Caki2 (cell line): ENCODE measurements at places on chromosomes 2 and 18.

DNA sequence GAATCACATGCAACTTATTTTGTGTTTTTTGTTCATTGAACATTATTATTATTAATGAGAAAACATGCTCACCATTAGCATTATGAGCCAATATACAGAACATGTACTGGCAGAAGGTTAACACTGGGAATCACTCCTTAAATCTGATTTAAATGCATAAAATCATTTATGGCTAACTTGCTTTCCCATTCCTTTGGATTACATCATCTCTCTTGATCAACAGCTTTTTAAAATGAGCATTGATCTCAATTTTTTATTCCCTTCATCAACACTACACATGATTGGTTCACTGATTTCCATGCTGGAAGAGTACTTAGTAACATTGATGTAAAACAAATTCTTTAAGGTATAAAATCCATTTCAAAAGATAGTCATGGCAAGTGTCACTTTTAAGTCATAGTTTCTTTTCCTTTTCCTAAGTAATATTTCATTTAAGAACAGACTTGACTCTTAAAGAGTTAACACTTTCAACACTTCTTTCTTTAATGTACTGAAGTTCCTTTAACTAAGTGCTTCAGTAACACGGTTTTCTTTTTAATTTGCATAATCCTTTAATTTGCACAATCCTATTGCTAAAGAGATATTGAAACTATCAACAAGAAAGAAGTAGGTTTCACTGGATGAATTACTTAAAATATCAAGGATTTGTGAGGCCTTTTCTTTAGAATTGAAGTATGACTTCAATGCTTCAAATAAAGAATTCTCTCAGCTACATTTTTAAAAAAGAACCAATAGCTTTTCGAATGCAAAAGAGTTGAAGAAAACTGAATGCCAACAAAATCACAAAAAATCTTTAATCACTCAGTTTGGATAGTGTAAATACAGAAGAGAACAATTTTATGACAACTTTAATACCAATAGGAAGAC lies 24.9 kb upstream of the BUB1 start:
- no peak for DNase-seq

- no peak for DNase-seq
These were observed 50.0 kb downstream of the TMEM163 start for GRCh38 chr2:134668821-134669220.

- no peak for DNase-seq
These were observed 45.0 kb downstream of the NBEAL1 start for GRCh38 chr2:203059567-203060240.

DNA sequence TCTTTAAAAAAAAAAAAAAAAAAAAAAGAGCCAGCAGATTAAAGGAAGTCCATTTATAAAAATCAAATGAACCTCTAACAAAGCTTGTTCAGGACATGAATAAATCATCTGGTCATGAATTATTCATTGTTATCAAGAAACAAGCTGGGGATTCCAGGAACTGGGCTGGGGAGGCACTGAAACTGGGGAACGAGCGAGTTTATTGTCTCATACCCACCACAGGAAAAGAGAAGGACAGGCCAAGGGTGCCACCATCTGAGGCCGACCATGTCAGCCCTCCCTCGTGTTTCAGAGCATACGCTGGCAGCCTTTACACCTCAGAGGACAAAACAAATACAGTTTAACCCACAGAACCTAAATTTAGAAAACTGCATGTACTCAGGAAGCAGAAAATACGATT lies 164.2 kb downstream of the VWC2L start:
- no peak for DNase-seq

GRCh38 chr18:39991696-39992265 lies 1963.3 kb upstream of the PIK3C3 start:
- DNase-seq: no peak

DNA sequence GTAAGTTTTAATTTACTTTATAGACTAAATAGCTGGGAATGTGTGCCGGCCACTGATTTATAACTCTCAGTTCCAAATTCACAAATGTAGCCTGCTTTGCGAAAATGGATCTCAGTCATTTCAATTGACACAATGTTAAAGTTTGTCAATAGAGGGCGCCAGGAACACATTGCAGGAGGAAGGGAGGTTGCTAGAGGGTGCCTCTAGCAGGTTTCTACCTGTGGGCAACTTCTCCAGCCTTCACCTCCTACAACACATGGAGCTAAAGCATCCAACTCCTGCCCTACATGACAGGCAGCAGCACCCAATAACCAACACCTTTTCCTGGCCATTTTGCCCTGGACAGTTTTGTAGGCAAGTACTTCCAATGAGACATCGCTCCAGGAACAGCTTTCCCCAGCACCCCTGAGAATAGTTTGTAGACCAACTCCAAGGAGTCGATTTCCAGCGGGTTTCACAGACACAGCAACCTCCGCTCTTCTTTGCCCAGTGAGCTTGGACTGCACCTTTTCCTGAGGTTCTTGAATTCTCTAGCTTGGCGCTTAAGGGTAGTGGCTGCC lies 784.8 kb upstream of the CDH2 start:
- DNase-seq: peak; percentile 23

GRCh38 chr2:98459496-98460175 lies 15.0 kb downstream of the INPP4A start:
- DNase-seq: no peak

GRCh38 chr2:193336781-193337180 lies 1142.0 kb upstream of the TMEFF2 start:
- no peak for DNase-seq
